Adrenal gland (tissue), 19 donors: ENCODE measurements at places on chromosomes 3 and 15. TPM values are rescaled to one million over a fixed set of nuclear protein-coding genes. Genes with fewer than 3 reads are reported as not detected.
A peak's percentile ranks its signal among the peaks of the same experiment; 100 is the strongest.

Gene TIPARP
- 14.6 TPM for polyA plus RNA-seq

Gene PCNP
- 146 TPM for polyA plus RNA-seq

Gene SLC9C1
- not detected for polyA plus RNA-seq

Gene ZNF621
- 30.1 TPM for polyA plus RNA-seq

Gene WWTR1
- polyA plus RNA-seq: 33.0 TPM

Gene BFSP2
- polyA plus RNA-seq: not detected

Gene FAM3D
- polyA plus RNA-seq: 0.17 TPM

Gene PPP2R3A
- polyA plus RNA-seq: 2.3 TPM

Gene KBTBD13
- polyA plus RNA-seq: not detected

GRCh38 chr3:29178809-29179793 is 101.8 kb upstream of the RBMS3 start:
- H3K4me3 ChIP-seq: no peak overlapping the region
- no peaks in the 10 kb centered on the region for H3K27me3 ChIP-seq
- no peaks in the 10 kb centered on the region for H3K36me3 ChIP-seq
- peaks cover 16% of the 10 kb centered on the region for H3K4me1 ChIP-seq

- DNase-seq: peak; percentile 44
- no peaks in the 10 kb centered on the region for H3K27me3 ChIP-seq
- no peaks in the 10 kb centered on the region for H3K36me3 ChIP-seq
- peak within 1 kb of the TSS; percentile 33 for H3K27ac ChIP-seq
- no peak within 1 kb of the TSS for H3K4me3 ChIP-seq
These were observed at the start of gene CD86 for GRCh38 chr3:122055215-122055614. Gene CD86, plus strand, starts transcription at chr3:122055362. Its CDS starts 128 bp downstream, at chr3:122055490.

- no peak for DNase-seq
- H3K36me3 ChIP-seq: no peaks in the 10 kb centered on the region
- no peaks in the 10 kb centered on the region for H3K27me3 ChIP-seq
- no peak overlapping the region for H3K4me3 ChIP-seq
These were observed 226.7 kb upstream of the MCTP2 start for GRCh38 chr15:94004697-94005096.

- no peaks in the 10 kb centered on the region for H3K4me1 ChIP-seq
- H3K27me3 ChIP-seq: no peaks in the 10 kb centered on the region
These were observed 7.5 kb downstream of the DTWD1 start for GRCh38 chr15:49628379-49628778.

DNA sequence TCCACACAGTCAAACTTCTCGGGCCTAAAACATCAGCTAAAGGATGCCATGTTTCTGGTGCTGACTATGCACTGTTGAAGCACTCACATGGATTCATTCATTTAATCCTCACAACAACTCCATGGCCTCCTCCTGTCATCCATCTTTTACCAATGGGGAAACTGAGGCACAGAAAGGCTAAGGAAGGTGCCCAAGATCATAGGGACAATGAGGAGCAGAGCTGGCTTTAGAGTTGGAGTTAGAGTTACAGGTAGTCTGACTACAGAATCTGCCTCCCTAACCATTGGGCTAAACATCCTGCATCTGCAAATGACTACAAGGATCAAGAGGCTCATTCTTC is 111.6 kb downstream of the IQSEC1 start:
- no peak overlapping the region for H3K4me3 ChIP-seq
- peaks cover 99% of the 10 kb centered on the region for H3K4me1 ChIP-seq
- H3K27ac ChIP-seq: peak overlapping the region; percentile 60
- no peaks in the 10 kb centered on the region for H3K36me3 ChIP-seq
- DNase-seq: no peak

DNA sequence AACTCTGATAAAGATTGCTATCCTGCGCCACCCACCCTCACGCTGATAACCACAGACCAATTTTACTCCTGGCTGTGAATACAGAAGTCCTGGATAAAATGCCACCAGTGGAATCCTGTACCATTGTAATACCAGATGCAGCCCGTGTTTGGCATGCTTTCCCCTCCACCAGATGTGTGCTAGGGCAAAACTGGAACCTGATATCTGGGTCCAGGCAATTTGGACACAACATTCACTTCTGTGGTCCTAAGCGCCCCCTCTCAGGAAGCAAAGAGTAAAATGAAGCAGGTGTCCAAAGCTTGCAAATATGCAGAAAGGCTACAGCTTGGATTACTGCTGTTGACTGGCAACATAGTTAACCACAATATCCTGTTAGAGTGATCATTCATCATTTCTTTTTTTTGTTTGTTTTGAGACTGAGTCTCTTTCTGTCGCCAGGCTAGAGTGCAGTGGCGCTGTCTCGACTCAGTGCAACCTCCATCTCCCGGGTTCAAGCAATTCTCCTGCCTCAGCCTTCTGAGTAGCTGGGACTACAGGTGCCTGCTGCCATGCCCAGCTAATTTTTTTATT is 32.8 kb downstream of the LOXL1 start:
- H3K4me3 ChIP-seq: no peak overlapping the region
- no peaks in the 10 kb centered on the region for H3K4me1 ChIP-seq
- H3K27ac ChIP-seq: no peak overlapping the region
- H3K27me3 ChIP-seq: no peaks in the 10 kb centered on the region
- H3K36me3 ChIP-seq: no peaks in the 10 kb centered on the region

GRCh38 chr3:48353987-48354386 is 18.0 kb upstream of the FBXW12 start:
- no peaks in the 10 kb centered on the region for H3K36me3 ChIP-seq
- no peak overlapping the region for H3K4me3 ChIP-seq
- H3K4me1 ChIP-seq: no peaks in the 10 kb centered on the region
- no peak for DNase-seq
- no peaks in the 10 kb centered on the region for H3K27me3 ChIP-seq
- H3K27ac ChIP-seq: no peak overlapping the region

GRCh38 chr15:94258246-94258645 is 26.9 kb downstream of the MCTP2 start:
- no peak overlapping the region for H3K27ac ChIP-seq
- no peaks in the 10 kb centered on the region for H3K27me3 ChIP-seq
- H3K4me3 ChIP-seq: no peak overlapping the region
- H3K4me1 ChIP-seq: no peaks in the 10 kb centered on the region

DNA sequence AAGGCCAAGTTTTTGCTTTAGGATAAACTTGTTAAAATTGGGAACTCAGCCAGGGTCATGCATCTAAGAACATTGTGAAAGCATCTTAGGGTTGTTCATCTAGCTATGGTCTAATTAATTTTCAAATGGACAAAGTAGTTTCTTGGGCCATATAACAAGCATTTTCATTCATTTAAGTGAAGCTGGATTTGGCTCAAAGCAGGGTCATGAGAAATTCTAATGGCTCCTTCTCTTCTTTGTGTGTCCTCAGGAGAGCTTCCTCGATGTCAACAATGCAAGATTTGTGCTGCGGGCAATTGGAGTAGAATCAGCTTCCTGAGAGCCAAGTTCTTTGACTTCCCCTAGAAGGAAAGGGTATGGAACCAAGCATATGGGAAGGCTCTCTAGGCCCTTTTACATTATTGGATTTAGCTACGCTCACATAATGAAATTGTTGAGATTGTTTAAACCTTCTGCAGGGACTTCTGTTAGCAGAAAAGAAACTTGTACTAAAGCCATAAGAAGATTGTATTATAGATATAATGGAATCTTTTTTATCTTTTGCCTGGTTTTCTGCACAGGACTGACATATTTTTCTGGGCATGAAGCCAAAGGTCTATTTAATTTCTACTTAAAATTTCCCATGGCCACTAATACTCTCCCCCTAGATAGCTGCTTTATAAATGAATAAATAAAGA is 1.8 kb upstream of the SAMMSON start:
- DNase-seq: no peak
- H3K4me3 ChIP-seq: no peak overlapping the region
- H3K36me3 ChIP-seq: no peaks in the 10 kb centered on the region
- H3K27me3 ChIP-seq: no peaks in the 10 kb centered on the region

GRCh38 chr3:176939022-176939817 is 258.1 kb downstream of the TBL1XR1 start:
- no peak overlapping the region for H3K27ac ChIP-seq
- no peaks in the 10 kb centered on the region for H3K36me3 ChIP-seq
- H3K4me1 ChIP-seq: no peaks in the 10 kb centered on the region
- H3K4me3 ChIP-seq: no peak overlapping the region
- DNase-seq: peak; percentile 45

GRCh38 chr3:7847021-7847420 is 654.6 kb upstream of the LMCD1 start:
- no peaks in the 10 kb centered on the region for H3K4me1 ChIP-seq
- no peak overlapping the region for H3K4me3 ChIP-seq
- no peaks in the 10 kb centered on the region for H3K36me3 ChIP-seq
- H3K27me3 ChIP-seq: no peaks in the 10 kb centered on the region

- peak; percentile 28 for DNase-seq
- no peaks in the 10 kb centered on the region for H3K36me3 ChIP-seq
These were observed 215.2 kb upstream of the ADAMTS9 start for GRCh38 chr3:64903006-64903405.

- no peak overlapping the region for H3K27ac ChIP-seq
- no peaks in the 10 kb centered on the region for H3K27me3 ChIP-seq
- no peaks in the 10 kb centered on the region for H3K36me3 ChIP-seq
- no peaks in the 10 kb centered on the region for H3K4me1 ChIP-seq
These were observed 37.2 kb downstream of the MYO5A start for GRCh38 chr15:52491472-52491871.

DNA sequence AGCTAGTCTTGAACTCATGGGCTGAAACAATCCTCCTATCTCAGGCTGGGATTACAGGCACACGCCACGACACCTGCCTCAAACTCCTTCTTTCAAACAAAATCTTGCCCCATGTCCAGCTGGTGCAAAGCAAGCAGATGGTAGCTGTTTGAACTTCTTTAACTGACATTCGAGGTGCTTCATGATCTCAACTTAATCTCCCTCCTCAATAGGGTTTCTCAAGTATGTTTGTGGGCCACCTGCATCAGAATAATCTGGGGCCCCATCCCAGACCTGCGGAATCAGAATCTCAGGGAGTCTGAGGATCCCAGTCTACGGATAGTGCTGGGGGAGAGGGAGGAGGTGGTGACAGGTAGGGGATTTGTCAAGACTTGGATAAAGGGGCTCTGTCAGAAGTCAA is 20.9 kb upstream of the TRH start:
- DNase-seq: no peak
- H3K27ac ChIP-seq: no peak overlapping the region
- H3K36me3 ChIP-seq: no peaks in the 10 kb centered on the region
- no peak overlapping the region for H3K4me3 ChIP-seq
- no peaks in the 10 kb centered on the region for H3K27me3 ChIP-seq
- no peaks in the 10 kb centered on the region for H3K4me1 ChIP-seq

GRCh38 chr3:87837076-87837475 is 221.7 kb downstream of the CGGBP1 start:
- H3K27me3 ChIP-seq: no peaks in the 10 kb centered on the region
- H3K36me3 ChIP-seq: no peaks in the 10 kb centered on the region
- no peaks in the 10 kb centered on the region for H3K4me1 ChIP-seq
- H3K27ac ChIP-seq: no peak overlapping the region
